ENCODE measurements at places on chromosomes 2 and 18. TPM values are rescaled to one million over a fixed set of nuclear protein-coding genes. Genes with fewer than 3 reads are reported as not detected.

DNA sequence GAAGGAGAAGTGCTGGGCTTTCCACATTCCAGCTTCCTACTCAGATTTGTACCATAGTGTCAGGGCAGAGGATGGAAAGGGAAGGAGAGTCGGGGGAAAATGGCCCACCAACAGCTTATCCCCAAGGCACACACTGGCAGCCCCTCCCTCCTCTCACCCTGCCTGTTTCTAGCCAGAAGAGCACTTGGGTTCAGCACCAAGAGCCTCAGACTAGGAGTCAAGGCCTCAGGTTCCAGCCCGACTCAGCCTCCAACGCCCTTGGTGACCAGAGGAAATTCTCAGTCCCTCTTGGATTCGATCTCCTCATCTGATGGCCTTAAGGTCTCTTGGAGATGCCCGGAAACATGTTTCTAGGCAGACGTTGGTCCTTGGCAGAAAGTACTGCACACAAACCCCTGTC, 53.9 kb downstream of the TNS1 start:
- no peaks in the 10 kb centered on the region for H3K36me3 ChIP-seq
- H3K4me3 ChIP-seq: no peak overlapping the region
- no peaks in the 10 kb centered on the region for H3K4me1 ChIP-seq
- DNase-seq: no peak

GRCh38 chr2:211113334-211114175, 557.2 kb downstream of the CPS1 start:
- no peak for DNase-seq
- H3K27me3 ChIP-seq: no peaks in the 10 kb centered on the region
- H3K27ac ChIP-seq: no peak overlapping the region
- H3K4me1 ChIP-seq: no peaks in the 10 kb centered on the region
- no peaks in the 10 kb centered on the region for H3K36me3 ChIP-seq

- H3K27ac ChIP-seq: no peak overlapping the region
- no peaks in the 10 kb centered on the region for H3K4me1 ChIP-seq
- no peaks in the 10 kb centered on the region for H3K36me3 ChIP-seq
- H3K4me3 ChIP-seq: no peak overlapping the region
Measured at GRCh38 chr2:180015951-180016709, 9.0 kb upstream of the CWC22 start.

- no peak for DNase-seq
- no peaks in the 10 kb centered on the region for H3K4me1 ChIP-seq
- no peaks in the 10 kb centered on the region for H3K27me3 ChIP-seq
- no peak overlapping the region for H3K27ac ChIP-seq
Measured at GRCh38 chr2:23835423-23835822, 91.5 kb downstream of the ATAD2B start.

GRCh38 chr2:135825550-135826176, 11.3 kb downstream of the LCT start:
- no peak overlapping the region for H3K4me3 ChIP-seq
- H3K27ac ChIP-seq: no peak overlapping the region
- H3K36me3 ChIP-seq: no peaks in the 10 kb centered on the region
- no peak for DNase-seq

DNA sequence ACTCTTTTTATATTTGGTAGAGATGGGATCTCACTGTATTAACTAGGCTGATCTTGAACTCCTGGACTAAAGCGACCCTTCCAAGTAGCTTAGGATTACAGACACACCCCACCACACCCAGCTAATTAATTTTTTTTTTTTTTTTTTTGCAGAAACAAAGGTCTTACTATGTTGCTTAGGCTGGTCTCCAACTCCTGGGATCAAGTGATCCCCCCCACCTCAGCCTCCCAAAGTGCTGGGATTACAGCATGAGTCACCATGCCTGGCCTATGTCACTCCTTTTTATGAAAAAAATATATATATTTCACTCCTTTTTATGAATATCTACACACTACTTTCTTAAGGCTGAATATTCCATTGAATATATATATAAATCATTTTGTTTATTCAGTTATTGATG, 162.8 kb downstream of the MGAT5 start:
- H3K4me1 ChIP-seq: peaks cover 3% of the 10 kb centered on the region
- H3K27me3 ChIP-seq: no peaks in the 10 kb centered on the region
- DNase-seq: no peak
- H3K27ac ChIP-seq: no peak overlapping the region

- DNase-seq: no peak
- no peak overlapping the region for H3K4me3 ChIP-seq
- no peaks in the 10 kb centered on the region for H3K36me3 ChIP-seq
- peak overlapping the region; percentile 41 for H3K27ac ChIP-seq
Measured at GRCh38 chr2:47058003-47058931, 96.8 kb downstream of the STPG4 start.

DNA sequence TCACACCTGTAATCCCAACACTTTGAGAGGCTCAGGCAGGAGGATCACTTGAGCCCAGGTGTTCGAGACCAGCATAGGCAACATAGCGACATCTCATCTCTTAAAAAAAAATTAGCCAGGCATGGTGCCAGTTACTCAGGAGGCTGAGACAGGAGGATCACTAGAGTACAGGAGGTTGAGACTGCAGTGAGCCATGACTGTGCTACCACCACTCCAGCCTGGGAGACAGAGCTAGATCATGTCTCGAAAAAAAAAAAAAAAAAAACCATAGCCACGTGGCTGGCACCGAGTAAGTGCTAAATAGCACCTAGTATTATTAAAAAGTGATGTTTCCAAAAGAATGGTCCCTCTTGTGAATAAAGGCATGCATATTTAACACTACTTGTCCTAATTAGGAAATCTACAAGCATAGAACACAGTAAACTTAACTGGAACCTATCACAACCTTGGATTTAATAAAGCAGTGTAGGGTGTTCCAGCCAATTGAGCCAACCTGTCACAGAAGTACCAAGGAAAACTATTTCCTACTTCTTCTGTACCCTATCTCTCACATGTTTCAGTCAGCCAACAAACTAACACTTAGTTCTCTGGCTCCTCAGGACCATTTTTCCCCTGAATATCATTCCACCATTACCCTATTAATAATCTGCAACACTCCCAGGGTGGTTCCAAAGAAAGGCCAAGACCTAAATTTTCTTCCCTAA, 8.8 kb downstream of the RAB1A start:
- peaks cover 4% of the 10 kb centered on the region for H3K36me3 ChIP-seq
- peaks cover 7% of the 10 kb centered on the region for H3K4me1 ChIP-seq
- DNase-seq: no peak
- H3K27me3 ChIP-seq: no peaks in the 10 kb centered on the region
- H3K27ac ChIP-seq: no peak overlapping the region

DNA sequence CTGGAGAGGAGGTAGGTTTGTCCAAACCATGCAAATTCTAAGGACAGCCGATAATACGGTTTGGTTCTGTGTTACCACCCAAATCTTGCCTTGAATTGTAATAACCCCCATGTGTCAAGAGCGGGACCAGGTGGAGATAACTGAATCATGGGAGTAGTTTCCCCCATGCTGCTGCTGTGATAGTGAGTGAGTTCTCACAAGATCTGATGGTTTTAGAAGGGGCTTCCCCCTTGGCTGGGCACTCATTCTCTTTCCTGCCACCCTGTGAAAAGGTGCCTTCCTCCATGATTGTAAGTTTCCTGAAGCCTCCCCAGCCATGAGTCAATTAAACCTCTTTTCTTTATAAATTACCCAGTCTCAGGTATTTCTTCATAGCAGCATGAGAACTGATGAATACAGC, 295.2 kb downstream of the NBAS start:
- no peaks in the 10 kb centered on the region for H3K27me3 ChIP-seq
- no peak for DNase-seq
- H3K4me1 ChIP-seq: no peaks in the 10 kb centered on the region
- no peak overlapping the region for H3K4me3 ChIP-seq

GRCh38 chr2:108396845-108397244, 19.1 kb downstream of the SULT1C4 start:
- no peaks in the 10 kb centered on the region for H3K27me3 ChIP-seq
- no peak overlapping the region for H3K27ac ChIP-seq

DNA sequence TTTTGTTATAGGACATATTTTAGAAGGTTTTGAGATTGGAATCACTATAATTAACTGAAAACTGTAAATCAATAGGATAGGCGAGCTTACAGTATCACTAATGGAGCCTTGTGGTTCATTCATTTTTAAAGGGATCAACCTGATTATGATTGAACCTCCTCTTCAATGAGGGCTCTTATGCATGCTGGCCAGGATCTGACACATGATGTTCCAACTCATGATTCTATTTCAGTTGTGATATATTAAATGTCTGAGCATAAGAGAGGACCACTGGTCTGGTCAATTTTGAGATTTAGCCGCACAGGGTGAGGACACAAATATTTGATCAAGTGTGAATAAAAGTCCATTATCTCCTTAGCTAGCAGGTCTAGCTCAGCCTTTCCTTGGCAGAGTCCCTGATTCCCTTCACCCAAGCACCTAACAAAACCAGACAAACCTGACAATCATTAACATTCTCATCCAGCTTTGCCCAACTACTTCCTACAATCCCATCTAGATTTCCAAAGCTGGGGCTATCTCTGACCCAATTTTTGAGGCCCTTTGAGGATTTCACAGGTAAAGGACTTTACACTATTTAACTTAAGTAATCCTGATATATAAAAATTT, 6.9 kb upstream of the MAP4K4 start:
- H3K4me1 ChIP-seq: peaks cover 10% of the 10 kb centered on the region
- H3K27me3 ChIP-seq: no peaks in the 10 kb centered on the region
- no peak for DNase-seq
- H3K36me3 ChIP-seq: no peaks in the 10 kb centered on the region
- H3K4me3 ChIP-seq: no peak overlapping the region
- H3K27ac ChIP-seq: no peak overlapping the region

GRCh38 chr2:86382108-86382507, 44.7 kb upstream of the REEP1 start:
- no peak overlapping the region for H3K27ac ChIP-seq
- no peaks in the 10 kb centered on the region for H3K4me1 ChIP-seq
- DNase-seq: no peak
- H3K4me3 ChIP-seq: no peak overlapping the region
- H3K36me3 ChIP-seq: no peaks in the 10 kb centered on the region

DNA sequence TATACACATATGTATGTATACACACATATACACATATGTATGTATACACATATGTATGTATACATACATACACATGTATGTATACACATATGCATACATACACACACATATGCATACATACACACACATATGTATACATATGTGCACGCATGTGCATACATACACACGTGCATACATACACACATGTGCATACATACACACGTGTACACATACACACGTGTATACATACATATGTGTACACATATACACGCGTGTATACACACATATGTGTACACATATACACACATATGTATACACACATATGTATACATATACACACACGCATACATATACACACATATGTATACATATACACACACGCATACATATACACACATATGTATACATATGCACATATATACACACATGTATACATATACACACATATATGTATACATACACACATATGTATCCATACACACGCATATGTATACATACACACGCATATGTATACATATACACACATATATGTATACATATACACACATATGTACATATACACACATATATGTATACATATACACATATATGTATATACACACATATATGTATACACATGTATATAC, 21.5 kb downstream of the NABP1 start:
- no peak overlapping the region for H3K27ac ChIP-seq
- no peak overlapping the region for H3K4me3 ChIP-seq
- no peak for DNase-seq
- H3K4me1 ChIP-seq: no peaks in the 10 kb centered on the region
- H3K36me3 ChIP-seq: no peaks in the 10 kb centered on the region
- no peaks in the 10 kb centered on the region for H3K27me3 ChIP-seq

DNA sequence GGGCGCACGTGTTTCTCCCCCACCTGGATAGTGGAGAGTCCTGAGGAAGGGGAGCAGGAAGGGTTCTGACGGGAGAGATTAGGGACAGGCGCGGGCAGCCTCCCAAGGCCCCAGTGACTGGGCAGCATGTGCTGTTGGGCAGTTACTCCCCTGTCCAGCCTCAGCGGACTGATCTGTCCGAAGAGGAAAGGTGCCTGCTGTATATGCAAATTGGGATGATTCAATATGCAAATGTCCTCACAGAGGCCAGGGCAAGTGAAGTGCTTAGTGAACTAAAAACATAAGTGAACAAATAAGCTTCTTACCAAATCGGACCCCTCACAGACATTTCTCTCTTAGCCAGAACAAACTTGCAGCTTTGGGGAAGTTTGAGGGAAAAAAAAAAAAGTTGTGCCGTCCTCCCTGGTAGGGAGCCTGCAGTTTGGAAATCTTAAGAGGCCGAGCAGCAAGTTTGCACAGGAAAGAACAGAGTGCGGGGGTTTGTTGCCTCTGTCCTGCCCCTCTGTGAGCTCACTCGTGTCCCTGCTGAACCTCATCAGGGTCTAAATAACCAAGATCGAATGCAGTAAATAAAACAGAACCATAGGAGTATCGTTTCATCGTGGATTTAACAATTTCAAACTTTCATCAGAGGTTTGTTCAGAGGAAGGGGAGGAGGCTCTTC, 141.4 kb downstream of the KCTD1 start:
- H3K4me1 ChIP-seq: no peaks in the 10 kb centered on the region
- H3K36me3 ChIP-seq: no peaks in the 10 kb centered on the region
- no peak for DNase-seq
- no peak overlapping the region for H3K27ac ChIP-seq

- no peak for DNase-seq
- no peaks in the 10 kb centered on the region for H3K4me1 ChIP-seq
- no peaks in the 10 kb centered on the region for H3K36me3 ChIP-seq
- H3K4me3 ChIP-seq: no peak overlapping the region
Measured at GRCh38 chr2:63078852-63079606, 28.4 kb downstream of the OTX1 start.

GRCh38 chr2:44210362-44210761, 41.7 kb downstream of the PPM1B start:
- H3K27me3 ChIP-seq: no peaks in the 10 kb centered on the region
- H3K27ac ChIP-seq: no peak overlapping the region
- DNase-seq: no peak
- H3K4me3 ChIP-seq: no peak overlapping the region

- H3K4me1 ChIP-seq: no peaks in the 10 kb centered on the region
- no peak overlapping the region for H3K27ac ChIP-seq
- no peak overlapping the region for H3K4me3 ChIP-seq
Measured at GRCh38 chr2:223313101-223313500, 261.1 kb downstream of the KCNE4 start.

- H3K27me3 ChIP-seq: no peaks in the 10 kb centered on the region
- H3K36me3 ChIP-seq: no peaks in the 10 kb centered on the region
- no peaks in the 10 kb centered on the region for H3K4me1 ChIP-seq
- no peak overlapping the region for H3K27ac ChIP-seq
Measured at GRCh38 chr2:64400105-64400728, 53.7 kb upstream of the LGALSL start.

Gene INHA
- total RNA-seq: not detected

Gene REG3A
- 0.35 TPM for total RNA-seq

Gene GCFC2
- 25.0 TPM for total RNA-seq

Gene CYS1
- not detected for total RNA-seq

Gene DNAJC5G
- not detected for total RNA-seq

Gene VAMP8
- 97.9 TPM for total RNA-seq

Gene KCNG2
- total RNA-seq: not detected

Gene GYPC
- 110 TPM for total RNA-seq

Gene TEX51
- not detected for total RNA-seq

Gene PAIP2B
- total RNA-seq: 10.1 TPM

Gene PIEZO2
- total RNA-seq: 0.13 TPM

Gene FNDC4
- total RNA-seq: 0.13 TPM

Gene KLHL30
- total RNA-seq: not detected

Gene CYRIA
- 1.8 TPM for total RNA-seq

Gene DSG4
- not detected for total RNA-seq

Data from T-cell (primary cell).